Kidney epithelial cell (primary cell): ENCODE measurements at places on chromosomes 11 and 22. TPM values are rescaled to one million over a fixed set of nuclear protein-coding genes. Genes with fewer than 3 reads are reported as not detected.

Gene STIM1
- total RNA-seq: 25.4 and 35.3 TPM in 2 replicates

Gene SCUBE1
- 0.04 and 0.82 TPM in 2 replicates for total RNA-seq

Gene MMP27
- not detected in 2 replicates for total RNA-seq

Gene MISFA
- total RNA-seq: 7.4 TPM in 1 of 2 replicates, not detected in the other

Gene PLAAT5
- 0.14 and 0.17 TPM in 2 replicates for total RNA-seq

Gene WNT7B
- 15.3 and 19.2 TPM in 2 replicates for total RNA-seq

Gene DDX6
- 77.4 and 104 TPM in 2 replicates for total RNA-seq

Gene ZW10
- 19.0 and 25.2 TPM in 2 replicates for total RNA-seq

Gene TMEM132A
- 597 and 616 TPM in 2 replicates for total RNA-seq

Gene MTCH2
- total RNA-seq: 112 and 131 TPM in 2 replicates

Gene DDTL
- 0.75 and 1.2 TPM in 2 replicates for total RNA-seq

Gene CBX6
- total RNA-seq: 54.5 and 60.3 TPM in 2 replicates

Gene NXPE4
- not detected in 2 replicates for total RNA-seq

Gene TBRG1
- 45.4 and 53.7 TPM in 2 replicates for total RNA-seq

Gene CD3G
- total RNA-seq: not detected in 2 replicates

Gene BTBD18
- not detected in 2 replicates for total RNA-seq

Gene ZBTB16
- 0.08 and 5.5 TPM in 2 replicates for total RNA-seq

Gene TYR
- total RNA-seq: not detected in 2 replicates
